ENCODE measurements at places on chromosomes 4 and X.

DNA sequence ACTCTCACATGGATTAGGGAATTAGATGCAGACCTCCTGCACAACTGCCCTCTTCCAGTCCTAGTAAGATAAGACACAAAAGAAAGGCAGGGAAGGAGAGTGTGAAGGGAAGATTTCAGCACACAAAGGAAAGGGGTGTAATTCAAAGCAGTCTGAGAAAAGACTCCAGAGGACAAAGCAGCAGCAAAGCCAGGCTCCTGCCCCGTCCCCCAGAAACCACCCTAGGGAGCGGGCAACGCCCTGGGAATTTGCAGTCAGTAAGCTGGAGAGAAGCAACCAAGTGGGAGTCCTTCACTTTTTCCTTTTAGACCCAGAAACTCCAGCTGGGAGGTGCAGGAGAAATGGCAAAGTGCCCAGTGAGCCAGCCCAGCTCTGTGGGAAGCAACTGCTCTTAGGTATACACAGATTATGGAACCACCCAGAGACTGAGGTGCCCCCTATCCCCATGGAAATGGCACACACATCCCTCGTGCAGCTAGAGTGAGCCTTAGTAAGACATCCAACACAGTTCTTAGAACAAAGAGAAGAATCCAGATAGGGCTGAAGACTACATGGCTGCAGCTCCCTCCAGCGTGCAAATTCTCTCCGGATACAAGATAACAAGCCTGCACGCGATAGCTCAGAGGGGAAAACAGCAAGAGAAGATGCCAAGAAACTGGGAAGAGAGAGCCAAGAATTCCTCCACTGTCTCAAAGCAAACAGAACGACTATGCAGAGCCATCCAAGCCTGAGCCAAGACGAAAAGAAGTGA lies 26.5 kb upstream of the IRAK1 start:
- DNase-seq = no peak

GRCh38 chrX:43448688-43449087 lies 207.4 kb upstream of the MAOA start:
- DNase-seq = no peak

- DNase-seq = no peak
These were observed 268.2 kb downstream of the KCNIP4 start for GRCh38 chr4:21680326-21680898.

DNA sequence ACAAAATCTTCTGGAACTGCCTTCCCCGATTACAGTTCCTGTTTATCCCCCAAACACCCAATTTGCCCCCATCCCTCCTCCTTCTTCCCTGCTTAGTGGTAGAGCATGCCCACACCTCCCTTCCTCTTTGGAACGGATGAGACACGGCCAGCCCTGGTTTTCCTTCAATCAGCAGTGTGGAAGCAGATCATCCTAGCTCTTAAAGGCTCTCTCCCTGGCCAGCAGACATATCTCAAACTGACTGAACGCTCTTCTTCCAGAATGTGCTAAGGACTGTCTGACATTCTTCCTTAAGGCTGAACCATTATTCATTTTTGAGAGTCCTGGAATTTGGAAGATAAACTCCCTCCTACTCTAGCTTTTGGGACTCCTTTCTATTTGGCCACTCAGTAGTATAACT lies 161.1 kb downstream of the TRIML1 start:
- DNase-seq = no peak

DNA sequence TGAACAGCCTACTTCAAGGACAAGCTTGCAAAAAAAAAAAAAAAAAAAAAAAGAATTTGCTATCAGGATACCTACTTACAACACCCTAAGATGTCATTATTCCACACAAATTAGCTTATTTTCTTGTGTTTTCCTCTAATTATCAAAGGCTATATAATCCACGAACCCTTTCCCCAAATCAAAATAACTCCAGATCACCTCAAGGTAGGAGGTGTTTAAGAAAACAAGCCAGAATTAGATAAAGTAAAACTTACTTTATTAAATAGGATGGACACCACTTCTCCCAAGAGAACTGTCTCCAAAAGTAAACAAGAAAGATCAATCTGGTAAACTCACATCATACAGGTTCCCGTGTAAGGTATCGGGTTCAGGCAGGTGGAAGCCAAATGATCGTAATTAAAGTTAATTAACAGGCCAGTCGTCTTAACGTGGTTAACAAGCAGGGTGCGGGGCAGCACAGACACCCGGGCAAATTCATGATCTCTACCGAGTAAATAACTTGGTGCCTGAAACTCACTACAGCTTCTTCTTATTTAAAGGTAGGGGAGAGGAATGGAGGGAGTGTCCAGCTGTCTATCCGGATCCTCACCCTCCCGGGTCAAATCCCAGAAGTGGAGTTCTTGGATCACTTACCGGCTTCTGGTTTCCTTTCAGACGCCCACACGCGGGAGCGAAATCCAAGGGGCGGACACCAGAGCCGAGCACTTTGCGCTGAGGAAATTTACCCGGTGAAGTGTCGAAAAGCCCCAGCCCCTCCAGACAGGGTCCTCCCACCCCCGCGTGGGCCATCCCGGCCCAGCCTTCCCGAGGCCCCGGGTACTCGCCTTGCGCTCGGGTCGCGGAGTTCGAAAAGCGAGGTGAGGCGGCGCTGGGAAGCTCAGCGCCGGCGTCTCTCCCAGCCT lies 708 bp downstream of the ARAP2 start:
- DNase-seq = peak; percentile 57

DNA sequence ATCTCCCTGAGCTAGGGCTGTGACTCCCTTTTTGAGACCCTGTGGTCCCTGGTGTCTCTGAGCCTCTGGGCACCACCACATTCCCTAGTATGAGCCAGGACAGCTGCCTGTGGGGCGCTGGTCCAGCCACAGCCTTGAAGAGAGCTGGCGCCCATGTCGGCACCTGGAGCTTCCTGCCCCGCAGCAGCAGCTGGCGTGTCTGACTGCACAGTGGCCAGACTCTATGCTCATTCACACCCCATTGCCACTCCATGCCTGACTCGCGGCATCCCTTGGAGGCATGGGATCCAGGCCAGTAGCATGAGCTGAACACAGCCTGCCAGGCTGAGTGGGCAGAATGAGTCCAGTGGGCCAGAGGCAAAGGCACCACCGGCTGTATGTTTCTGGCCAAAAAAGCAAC lies 8.3 kb upstream of the SPP1 start:
- DNase-seq = no peak

- no peak for DNase-seq
These were observed 418.5 kb upstream of the HS3ST1 start for GRCh38 chr4:11847167-11847566.

DNA sequence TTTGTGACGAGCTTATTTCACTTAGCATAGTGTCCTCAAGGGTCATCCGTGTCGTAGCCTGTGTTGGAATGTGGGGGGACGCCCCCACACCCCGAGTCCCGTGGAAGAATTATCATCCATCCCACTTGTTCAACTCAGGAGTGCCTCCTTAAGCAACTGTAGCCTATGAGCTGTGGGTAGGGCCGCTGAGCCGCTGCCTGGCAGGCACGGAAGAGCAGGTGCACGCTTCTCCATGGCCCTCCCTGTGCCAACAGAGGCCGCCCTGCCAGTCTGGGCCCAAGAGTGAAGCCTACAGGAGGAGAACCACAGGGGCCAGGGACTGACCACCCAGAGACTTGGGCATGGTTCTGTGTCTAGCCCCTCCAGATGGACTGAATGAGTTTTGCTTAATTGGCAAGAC lies 2.3 kb upstream of the RGS12 start:
- DNase-seq = no peak

All from NCI-H524 (cell line).